ENCODE measurements at places on chromosomes 4 and X.

DNA sequence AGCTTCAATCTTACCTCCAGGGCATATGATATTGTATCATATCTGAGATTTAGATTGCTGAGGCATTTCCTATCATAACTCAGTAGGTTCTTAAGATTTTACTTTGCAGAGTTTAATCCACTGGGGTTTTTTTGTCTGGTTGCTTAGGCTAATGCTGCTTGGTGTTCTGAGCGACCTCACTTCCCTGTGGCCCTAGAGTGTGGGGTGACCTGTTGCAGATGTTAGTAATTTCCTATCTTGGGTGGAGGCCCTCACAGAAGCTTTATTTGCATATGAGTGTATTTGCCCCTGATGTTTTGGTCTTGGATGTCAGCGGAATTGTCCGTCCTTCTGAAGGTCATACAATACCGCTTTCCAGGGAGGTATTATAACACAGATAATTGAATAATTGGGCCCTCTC, 137.1 kb downstream of the NDST3 start:
- DNase-seq = no peak

GRCh38 chrX:40423299-40423698, 157.5 kb upstream of the ATP6AP2 start:
- no peak for DNase-seq

DNA sequence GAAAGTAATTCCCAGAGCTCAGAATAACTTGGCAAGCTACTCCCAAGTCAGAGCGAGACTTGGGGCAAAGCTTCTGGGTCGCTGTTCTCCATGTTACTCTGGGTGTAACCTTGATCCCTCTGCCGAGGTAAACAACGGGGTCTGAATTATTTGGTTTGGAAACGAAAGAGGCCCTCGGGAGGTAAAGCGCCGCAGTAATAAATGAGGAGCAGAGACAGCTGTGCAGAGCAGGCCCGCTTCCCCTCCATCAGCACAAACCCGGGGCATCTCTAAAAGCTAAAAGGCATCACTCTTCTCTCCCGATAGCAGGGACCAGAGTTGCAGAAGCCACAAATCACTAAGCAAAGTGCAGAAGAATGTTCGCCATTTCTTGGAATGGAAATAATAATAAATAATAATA, 561.5 kb downstream of the BCOR start:
- DNase-seq = no peak

- no peak for DNase-seq
These were observed 75.0 kb downstream of the HS6ST2 start for GRCh38 chrX:132883358-132883915.

DNA sequence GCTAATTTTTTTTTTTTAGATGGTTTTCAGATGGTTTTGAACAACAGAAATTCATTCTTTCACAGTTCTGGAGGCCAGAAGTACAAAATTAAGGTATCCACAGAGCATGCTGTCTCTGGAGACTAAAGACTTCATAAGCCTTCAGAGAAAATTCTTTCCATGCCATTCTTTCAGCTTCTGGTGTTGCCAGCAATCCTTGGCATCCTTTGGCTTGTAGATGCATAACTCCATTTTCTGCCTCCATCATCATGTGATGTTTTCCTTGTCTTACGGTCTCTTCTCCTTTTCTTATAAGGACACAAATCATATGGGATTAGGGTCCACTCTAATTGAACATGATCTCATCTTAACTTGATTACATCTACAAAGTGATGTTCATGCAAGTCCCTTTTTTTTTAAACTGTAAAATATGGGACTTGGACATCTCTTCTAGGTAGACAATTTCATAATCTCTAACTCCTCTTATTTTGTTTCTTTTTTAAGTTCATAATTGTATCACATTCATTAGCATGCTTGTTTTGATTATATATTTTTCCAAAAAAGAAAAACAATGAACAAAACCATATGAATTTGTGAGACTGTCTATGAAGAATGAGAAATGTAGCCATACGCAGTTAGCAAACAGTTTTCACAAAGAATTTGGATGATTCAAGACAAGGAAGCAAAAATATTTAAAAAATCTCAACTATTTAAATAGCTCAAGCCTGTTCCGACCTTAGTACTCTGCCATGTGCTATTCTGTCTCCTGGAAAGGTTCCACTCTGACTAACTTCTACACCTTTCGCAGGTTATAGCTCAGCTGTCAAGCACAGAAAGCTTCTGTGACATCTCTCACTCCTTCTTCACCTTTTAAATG, 53.1 kb upstream of the GIMD1 start:
- DNase-seq = no peak

DNA sequence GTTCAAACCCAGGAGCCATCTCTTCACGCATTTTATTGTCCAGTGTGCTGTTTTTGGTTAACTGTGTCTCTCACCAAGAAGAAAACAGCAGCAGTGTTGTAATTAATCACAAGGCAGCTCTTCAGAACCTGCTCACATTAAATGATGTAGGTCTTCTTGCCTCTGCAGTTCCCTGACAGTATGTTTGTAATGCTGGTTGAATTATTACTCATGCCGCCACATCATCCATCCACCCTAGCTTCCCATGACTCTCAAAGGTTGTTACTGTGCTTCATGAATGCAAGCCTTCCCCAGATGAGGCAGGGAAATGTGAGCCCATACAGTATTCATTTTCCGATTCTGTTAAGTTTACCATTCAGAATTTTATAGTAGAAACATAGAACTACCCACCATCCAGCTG, 17.4 kb downstream of the TLR10 start:
- DNase-seq = no peak

DNA sequence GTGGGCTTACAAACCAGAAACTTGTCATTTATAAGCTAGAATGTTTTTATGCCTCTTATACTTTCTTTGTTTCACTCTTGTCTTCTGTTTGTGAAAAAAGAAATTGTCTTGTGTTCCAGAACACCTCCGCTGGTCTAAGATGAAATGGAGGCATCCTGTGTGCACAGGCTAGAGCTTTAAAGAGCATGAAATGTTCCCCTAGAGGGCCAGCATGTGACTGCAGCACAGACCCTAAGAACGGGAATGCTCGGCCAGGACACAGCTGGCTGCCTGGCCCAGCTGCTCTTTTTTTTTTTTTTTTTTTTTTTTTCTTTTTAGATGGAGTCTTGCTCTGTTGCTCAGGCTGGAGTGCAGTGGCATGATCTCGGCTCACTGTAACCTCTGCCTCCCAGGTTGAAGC, 33.6 kb downstream of the SETD7 start:
- DNase-seq = no peak

GRCh38 chr4:48022192-48022799, 5.7 kb downstream of the NIPAL1 start:
- DNase-seq = no peak

DNA sequence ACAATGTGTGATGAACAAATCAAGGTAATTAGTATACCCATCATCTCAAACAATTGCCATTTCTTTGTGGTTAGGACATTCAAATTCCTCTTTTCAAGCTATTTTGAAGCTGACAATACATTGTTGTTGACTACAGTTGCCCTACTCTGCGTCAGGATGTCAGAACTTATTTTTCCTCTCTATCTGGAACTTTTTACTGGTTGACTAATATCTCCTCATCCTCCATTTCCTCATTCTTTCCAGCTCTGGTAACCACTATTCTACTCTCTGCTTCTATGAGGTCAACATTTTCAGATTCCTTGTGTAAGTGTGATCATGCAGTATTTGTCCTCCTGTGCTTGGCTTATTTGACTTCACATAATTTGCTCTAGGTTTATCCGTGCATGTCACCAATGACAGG, 240.5 kb upstream of the HS3ST1 start:
- no peak for DNase-seq

GRCh38 chrX:39299615-39300014, 498.4 kb downstream of the MID1IP1 start:
- DNase-seq = no peak

GRCh38 chrX:9318213-9318612, 146.6 kb upstream of the TBL1X start:
- DNase-seq = no peak

DNA sequence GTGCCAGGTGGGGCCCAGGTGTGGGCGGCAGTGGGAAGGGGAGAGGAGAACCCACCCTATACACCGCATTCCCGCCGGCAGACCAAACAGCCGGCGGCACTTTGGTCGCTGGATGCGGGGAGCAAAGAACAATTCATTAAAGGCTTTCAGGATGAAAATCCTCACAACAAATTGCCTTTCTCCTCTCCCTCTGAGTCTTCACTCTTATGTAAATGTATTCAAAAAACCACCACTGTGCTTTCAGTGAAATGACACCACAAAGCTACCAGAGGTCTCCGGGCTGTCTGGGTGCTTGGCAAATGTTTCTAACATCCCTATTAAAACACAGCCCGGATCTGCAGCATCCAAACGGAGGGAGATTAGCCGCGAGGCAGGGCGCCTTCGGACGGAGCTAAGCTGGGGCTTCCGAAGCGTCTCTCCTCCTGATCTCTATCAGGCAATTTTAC, 171.8 kb upstream of the TBL1X start:
- no peak for DNase-seq

DNA sequence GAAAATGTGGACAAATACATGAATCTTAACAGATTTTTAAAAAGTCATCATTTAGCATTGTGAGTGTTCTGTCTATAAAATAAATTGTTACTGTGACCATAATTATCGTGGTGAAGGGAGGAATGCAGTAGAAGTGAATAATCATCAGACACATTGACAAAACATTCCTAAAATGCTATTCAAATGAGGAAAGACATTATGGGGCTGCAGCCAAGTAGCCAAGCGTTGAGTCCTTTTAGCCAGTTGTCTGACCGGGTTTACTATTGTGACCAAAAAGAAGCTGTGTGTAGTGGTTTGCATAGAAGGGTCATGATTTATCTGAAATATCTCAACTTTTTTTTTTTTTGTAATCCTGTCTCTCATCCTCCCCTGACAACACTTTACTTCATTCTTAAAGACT, 19.5 kb downstream of the WWC2 start:
- DNase-seq = no peak

DNA sequence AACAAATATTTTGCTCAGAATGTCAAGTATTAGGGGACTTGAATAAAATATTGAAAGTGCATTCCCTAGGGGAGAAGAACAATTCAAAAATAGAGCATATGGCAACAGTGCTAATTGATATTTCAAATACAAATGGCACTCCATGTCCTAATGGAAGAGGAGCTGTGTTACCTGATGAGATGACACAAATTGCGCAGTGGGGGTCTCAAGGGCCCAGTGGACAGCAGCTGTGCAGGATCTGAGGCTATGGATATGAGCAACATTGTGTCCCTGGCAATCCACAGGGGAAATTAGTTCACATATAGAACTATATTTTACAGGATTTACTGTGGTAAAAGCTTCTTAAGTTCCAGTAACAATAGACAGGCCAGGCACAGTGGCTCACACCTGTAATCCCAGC, 17.4 kb upstream of the USP46 start:
- no peak for DNase-seq

- DNase-seq = no peak
These were observed 32.0 kb downstream of the ATXN3L start for GRCh38 chrX:13287816-13288215.

- no peak for DNase-seq
These were observed 154.4 kb upstream of the RPL34 start for GRCh38 chr4:108465886-108466500.

GRCh38 chr4:40687676-40688389, 58.2 kb upstream of the RBM47 start:
- no peak for DNase-seq

DNA sequence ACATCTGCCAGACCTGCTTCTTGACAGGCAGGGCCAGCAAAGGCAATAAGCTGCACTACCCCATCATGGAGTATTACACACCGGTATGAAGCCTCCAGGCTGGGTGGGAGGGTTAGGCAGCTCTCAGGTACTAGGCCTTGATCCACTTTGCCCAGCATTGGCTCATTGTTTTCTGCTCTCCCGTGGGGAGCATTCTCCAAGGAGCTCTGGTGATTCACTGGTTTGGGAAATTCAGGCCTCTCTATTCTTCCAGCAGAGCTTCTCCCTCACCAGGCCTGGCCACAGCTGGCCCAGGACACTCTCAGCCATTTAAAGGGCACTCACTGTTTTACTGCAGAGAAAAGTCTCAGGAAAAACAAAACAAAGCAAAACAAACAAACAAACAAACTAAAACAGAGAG, 33.0 kb downstream of the DRP2 start:
- no peak for DNase-seq

- DNase-seq = no peak
These were observed 403.6 kb downstream of the KCNIP4 start for GRCh38 chr4:21544955-21545354.

GRCh38 chrX:108297290-108297689, 140.9 kb downstream of the COL4A6 start:
- no peak for DNase-seq

GRCh38 chr4:76568262-76568661, 133.2 kb downstream of the SHROOM3 start:
- no peak for DNase-seq

DNA sequence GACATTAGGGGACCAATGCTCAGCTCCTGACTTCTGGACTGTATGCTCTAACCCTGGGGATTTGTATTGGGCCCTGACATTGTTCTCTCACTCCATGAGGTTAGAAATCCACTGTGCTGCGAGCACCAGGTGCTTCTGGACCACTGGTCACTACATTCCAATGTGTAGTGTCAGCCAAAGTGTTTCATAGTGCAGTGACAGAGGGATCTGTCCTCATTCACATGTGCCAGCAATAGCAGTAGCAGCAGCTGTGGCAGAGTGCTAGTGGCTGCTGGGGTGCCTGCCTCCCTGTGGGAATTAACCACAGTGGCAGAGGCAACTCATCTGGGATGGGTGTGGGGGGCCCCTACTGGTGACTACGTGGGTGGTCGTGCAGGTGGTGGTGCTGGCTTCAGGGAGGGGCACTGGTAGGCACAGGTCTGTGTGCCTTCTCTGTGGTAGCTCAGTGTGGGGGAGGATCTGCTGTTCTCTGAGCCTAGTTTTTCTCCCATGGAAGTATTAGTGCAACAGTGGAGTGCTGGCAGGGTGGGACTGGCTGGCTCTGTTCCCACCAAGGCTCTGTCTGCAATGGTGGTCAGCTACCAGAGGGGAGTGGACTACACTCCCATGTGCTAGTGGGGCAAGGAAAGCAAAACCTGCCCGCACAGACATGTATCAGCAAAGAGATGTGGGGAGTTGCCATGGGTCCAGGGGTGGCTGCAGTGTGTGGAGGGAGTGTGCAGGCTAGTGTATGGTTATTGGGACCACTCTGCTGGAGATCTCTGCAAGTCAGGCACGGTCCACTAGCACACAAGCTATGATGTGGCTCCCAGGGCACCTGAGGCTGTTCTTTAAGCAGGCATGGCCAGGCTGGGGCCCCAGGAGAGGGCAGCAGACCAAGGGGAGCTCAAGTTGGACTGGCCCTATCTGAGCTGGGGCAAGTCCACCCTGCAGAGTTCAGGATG, 78.5 kb downstream of the SCLT1 start:
- no peak for DNase-seq

GRCh38 chr4:107688421-107688820, 31.6 kb downstream of the PAPSS1 start:
- DNase-seq = no peak

DNA sequence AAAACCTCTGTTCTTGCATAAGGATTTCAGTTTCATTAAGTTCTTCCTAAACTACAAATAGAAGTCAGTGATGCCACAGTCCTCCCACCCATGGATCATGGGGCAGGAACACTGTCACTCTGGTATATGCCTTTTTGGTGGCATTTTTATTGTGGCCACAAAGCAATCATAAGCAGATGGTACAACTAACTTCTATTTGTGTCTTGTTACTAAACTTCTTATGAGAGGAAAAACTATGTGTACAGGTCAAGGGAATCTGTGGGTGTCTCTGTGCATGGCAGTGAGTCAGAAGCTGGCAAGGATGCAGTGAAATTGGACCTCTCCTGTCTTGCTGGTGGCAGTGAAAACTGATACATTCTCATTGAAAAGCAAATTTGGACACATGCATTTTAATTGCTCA, 245.0 kb upstream of the GPC4 start:
- DNase-seq = no peak

- no peak for DNase-seq
These were observed 98.8 kb downstream of the SOWAHB start for GRCh38 chr4:76799140-76799539.

Measured in AML-193 (cell line).